ENCODE measurements at places on chromosomes 6 and 20.

GRCh38 chr6:147935656-147936055 is 407.0 kb upstream of the SASH1 start:
- ATAC-seq: no peak

DNA sequence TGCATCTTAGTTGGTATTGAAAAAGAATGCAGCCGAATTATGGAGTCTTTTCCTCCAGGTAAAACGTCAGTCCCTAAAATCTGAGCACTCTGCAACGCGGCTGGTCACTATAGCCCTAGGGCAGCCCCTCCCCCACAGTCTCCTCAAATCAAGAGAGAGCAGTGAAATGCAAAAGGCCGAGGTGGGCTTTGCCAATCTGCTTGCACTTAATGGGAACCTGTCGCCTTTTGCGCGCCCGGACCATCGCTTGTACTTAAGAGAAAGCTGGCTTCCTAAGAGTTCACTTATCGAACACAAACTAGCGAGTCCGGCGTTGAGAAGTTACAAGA is 447 bp downstream of the MCM3 start:
- no peak for ATAC-seq

- no peak for ATAC-seq
Observed at GRCh38 chr6:55941702-55942101, 66.3 kb upstream of the BMP5 start.

DNA sequence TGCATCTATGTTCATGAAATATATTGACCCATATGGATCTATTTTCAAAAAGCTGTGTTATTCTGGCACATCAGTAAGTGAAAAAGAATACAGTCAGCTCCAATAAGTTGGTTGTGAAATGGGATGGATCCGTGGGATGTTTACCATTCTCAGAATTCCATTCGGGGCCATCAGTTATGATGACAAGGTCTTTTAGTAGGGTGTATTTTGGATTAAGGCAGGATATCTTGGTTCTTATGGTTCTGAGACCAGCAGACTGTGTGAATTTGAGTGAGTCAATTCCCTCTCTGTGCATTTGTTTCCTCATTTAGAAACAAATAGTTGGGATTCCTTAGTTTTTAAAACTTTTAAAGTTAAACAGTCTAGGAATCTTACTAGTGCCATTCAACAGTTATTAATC is 287.4 kb downstream of the CD109 start:
- no peak for ATAC-seq

DNA sequence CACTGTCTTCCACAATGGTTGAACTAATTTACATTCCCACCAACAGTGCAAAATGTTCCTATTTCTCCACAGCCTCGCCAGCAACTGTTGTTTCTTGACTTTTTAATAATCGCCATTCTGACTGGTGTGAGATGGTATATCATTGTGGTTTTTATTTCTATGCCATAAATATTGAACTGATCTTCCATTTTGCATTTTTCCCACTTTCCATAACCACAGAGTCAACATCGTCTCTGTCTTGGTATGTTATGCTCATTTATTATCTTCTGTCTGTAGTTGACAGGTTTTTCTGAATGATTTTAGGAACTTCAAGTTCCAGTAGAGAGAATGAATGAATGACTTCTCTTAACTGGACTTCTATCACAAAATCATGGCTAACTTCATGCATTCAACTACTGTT is 259.8 kb downstream of the UST start:
- ATAC-seq: no peak

DNA sequence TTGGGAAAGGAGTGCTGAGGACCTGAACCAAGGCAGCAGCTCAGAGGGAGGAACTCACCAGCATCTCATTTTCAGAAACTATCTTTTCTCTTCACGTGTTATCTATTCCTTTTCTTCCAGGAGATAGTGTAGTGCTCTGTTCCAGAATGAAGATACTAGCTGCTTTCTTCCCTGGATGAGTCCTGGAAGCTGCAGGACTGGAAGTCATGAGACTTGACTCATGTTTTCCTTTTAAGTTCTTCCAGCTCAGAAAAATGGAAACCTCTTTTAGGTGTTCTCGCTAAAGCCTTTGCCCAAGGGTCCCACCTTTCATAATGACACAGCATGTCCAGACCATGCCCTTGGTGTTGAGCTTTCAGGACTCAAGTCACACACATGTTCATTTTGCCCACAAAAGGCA is 106.7 kb downstream of the UNC5CL start:
- ATAC-seq: no peak

- ATAC-seq: no peak
Observed at GRCh38 chr6:25086500-25087091, 150.8 kb upstream of the RIPOR2 start.

GRCh38 chr20:10061641-10062040 is 26.9 kb downstream of the ANKEF1 start:
- ATAC-seq: no peak

- ATAC-seq: no peak
Observed at GRCh38 chr6:82867946-82868345, 197.7 kb downstream of the UBE3D start.

GRCh38 chr20:14611479-14611878 is 274.1 kb upstream of the FLRT3 start:
- no peak for ATAC-seq

DNA sequence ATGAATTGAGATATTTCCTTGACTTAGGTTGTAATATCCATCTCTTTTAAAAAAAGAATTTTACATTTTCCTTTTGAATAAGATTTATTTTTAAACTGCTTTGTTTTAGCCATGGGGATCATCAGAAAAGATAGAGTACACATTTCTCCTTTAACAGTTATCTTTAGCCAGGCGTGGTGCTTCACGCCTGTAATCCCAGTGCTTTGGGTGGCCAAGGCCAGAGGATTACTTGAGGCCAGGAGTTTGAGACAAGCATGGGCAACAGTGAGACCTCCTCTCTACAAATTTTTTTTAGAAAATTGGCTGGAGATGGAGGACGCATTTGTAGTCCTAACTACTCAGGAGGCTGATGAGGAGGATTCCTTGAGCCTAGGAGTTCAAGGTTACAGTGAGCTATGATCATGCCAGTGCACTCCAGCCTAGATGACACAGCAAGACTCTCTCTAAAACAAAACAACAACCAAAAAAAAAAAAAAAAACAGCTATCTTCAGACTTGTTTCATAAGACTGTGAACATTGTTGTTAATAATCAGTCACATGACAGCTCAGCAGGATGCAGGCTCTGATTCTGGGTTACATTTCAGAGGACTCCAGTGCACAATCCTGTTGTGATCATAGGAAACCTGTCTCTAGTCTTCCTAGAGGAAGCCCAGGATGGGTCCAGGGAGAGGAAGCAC is 2.0 kb upstream of the SLC17A3 start:
- ATAC-seq: no peak

- no peak for ATAC-seq
Observed at GRCh38 chr20:32479697-32480171, 105.4 kb downstream of the NOL4L start.

GRCh38 chr6:154738551-154738961 is 5.3 kb downstream of the SCAF8 start:
- ATAC-seq: peak; percentile 12

GRCh38 chr6:125293587-125293986 is 8.2 kb downstream of the HDDC2 start:
- ATAC-seq: no peak

DNA sequence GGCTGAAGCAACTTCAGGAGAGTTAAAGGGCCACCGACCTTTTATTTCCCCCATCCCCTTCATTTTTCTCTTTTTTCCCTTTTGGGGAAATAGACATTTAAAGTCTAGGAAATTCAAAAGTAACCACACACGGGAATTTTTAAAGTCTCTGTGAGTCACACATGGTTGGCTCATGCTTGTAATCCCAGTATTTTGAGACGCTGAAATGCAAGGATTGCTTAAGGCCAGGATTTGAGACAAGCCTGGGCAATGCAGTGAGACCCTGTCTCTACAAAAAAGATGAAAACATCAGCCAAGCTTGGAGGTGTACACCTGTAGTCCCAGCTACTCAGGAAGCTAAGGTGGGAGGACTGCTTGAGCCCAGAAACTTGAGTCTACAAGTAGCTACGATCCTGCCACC is 34.2 kb downstream of the KATNA1 start:
- no peak for ATAC-seq

DNA sequence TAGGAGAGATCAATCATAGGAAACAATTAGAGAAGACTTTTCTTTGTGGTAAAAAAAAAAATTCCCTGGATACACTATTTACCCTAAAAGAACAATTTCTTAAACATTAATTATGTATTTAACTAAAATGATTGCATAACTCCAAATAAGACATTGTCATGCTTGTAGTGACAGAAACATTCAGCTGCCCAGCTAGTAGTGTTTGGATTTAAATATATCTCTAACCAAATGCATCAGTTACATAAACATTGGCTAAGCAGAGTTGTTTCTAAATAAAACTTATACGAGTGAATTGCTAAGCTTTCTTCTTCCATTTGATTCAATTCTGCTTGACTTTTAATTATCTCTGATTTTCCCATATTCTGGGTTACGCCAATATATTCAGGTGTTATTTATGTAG is 23.7 kb downstream of the MLIP start:
- no peak for ATAC-seq

DNA sequence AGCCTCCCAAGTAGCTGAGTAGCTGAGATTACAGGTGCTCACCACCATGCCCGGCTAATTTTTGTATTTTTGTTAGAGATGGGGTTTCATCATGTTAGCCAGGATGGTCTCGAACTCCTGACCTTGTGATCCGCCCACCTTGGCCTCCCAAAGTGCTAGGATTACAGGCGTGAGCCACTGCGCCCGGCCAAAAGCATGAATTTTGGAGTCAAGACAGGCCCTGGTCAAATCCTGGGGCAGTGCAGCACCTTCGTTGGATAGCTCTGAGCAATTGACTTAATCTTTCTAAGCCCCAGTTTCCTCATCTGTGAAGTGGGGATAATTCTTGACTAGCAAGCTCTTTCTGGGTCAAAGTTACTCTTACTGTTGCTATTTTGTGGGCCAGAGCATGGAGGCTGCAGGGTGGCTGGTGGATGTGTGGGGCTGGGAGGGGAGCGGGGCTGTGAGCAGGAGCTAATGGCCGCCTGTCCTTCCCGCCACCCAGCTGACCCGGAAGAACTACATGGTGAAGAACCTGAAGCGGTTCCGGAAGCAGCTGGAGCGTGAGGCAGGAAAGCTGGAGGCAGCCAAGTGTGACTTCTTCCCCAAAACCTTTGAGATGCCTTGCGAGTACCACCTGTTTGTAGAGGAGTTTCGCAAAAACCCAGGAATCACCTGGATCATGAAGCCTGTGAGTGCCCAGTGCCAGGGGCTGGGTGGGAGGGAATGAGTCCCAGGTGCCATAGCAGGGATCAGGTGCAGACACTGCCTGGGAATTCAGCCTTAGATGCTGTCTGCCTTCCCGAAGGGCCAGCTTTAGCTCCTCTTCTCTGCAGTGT is 39.0 kb downstream of the TTLL9 start:
- ATAC-seq: no peak

- ATAC-seq: no peak
Observed at GRCh38 chr20:47988676-47989075, 203.4 kb upstream of the SULF2 start.

- no peak for ATAC-seq
Observed at GRCh38 chr6:126107475-126108166, 121.3 kb downstream of the TRMT11 start.

- no peak for ATAC-seq
Observed at GRCh38 chr20:58010666-58011065, 217.8 kb downstream of the ANKRD60 start.

GRCh38 chr6:111741177-111741952 is 131.9 kb downstream of the FYN start:
- ATAC-seq: no peak

- ATAC-seq: no peak
Observed at GRCh38 chr6:133707456-133707855, 181.5 kb upstream of the TCF21 start.

GRCh38 chr6:131283466-131284175 is 148.4 kb downstream of the AKAP7 start:
- ATAC-seq: no peak

GRCh38 chr6:63742060-63742459 is 106.5 kb downstream of the PHF3 start:
- ATAC-seq: no peak

- no peak for ATAC-seq
Observed at GRCh38 chr20:18989736-18990474, 176.3 kb downstream of the SCP2D1 start.

DNA sequence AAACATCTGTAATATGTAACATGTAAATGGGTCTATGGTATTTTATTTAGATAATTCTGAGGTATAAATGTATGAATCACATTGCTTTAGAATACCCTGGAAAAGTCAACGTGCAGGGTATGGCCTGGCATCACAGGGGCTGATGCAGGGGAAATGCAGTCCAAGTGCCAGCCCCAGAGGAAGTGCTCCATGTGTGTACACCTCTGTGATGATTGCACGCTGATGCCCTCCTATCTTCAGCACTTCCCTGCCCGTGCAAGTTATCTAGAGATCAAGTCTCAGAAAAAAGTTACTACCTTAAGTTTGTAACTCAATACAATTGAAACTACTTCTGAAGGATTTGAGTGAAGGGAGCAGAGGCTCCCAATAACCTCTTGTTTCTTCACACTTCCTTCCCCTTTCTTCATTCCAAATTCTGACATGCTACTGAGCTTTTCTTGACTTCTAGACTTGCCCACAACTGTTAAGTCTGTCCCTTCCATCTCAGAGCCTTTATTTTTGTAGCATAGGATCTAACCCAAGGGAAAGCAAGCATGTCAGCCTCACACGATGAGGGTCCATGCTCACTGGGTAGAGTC is 2.2 kb downstream of the SMLR1 start:
- ATAC-seq: no peak

DNA sequence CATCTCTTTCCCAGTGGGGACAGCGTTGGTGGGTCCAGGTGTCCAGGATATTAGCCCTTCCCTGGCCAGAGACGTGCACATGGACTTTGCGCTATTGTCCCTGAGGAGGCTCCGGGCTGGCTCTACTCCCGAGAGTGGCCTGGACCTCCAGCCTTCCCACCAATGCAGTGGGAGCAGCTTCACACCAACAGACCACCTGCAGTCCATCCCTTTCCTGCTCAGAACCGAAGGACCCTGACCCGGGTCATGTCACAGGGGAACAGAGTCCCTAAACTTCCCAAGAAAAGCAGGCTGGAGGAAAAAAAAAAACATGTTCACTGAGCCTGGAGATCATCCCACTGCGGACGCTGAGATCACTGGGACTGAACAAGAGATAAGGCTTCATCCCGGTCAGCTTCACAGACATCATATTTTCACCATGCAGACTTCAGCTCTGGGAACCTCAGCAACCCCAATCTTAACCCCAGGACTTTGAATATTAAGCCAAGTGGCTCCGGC is 18.3 kb downstream of the ZMYND8 start:
- ATAC-seq: no peak

DNA sequence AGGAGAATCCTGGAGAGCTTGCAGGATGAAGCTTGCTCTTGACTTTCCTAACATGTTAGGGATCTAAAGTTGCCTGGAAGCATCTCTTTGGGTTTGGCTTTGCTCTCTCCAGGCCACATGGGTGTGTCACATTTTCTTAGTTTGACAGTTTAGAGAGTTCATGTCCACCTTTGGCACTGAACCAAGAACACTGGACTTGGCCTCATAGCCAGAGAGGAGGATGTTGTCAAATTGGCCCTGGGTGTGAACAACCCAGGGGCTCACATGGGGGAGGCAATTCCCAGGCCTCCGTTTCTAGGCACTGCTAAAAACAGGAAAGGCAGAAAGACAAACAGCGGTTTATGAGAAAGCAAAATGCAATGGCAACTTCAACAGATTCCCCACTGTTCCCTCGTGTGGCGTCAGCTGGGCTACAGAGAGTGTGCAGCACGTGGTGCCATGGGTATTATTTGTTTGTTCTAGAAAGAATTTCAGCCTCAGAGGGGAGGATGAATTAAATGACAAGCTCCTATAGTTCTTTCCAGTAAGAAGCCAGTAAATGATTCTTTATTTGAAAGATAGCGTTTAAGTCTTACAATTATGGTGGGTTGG is 93.9 kb downstream of the CLIC5 start:
- no peak for ATAC-seq

GRCh38 chr20:59985864-59986263 is 27.6 kb downstream of the CDH26 start:
- ATAC-seq: no peak

All from activated CD4-positive, CD25-positive, alpha-beta regulatory T cell treated with anti-CD3 and anti-CD28 coated beads, Interleukin-2, amount 50 U/mL, for 24 hours (primary cell).